ENCODE measurements at places on chromosomes 11 and 22.
A peak's percentile ranks its signal among the peaks of the same experiment; 100 is the strongest.

DNA sequence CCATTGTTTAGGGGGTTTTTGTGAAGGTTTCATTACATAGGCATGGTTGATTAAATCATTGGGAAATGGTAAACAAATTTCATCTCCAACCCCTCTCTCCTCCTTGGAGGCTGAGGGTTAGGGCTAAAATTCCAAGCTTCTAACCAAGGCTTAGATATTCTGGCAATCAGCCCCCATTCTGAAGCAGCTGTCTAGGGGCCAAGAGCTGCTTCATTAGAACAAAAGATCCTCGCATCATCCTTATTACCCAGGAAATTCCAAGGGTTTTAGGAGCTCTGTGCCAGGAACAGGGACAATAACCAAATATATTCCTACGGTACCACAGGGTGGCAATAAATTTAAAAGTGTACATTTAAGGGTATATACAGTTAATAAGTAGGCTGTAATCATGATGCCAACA lies 22.5 kb upstream of the EED start:
- H3K4me1 ChIP-seq, result peaks cover 10% of the 10 kb centered on the region
- H3K27me3 ChIP-seq, result no peaks in the 10 kb centered on the region
- no peaks in the 10 kb centered on the region for H3K36me3 ChIP-seq
- no peak overlapping the region for H3K27ac ChIP-seq
- no peak for DNase-seq

DNA sequence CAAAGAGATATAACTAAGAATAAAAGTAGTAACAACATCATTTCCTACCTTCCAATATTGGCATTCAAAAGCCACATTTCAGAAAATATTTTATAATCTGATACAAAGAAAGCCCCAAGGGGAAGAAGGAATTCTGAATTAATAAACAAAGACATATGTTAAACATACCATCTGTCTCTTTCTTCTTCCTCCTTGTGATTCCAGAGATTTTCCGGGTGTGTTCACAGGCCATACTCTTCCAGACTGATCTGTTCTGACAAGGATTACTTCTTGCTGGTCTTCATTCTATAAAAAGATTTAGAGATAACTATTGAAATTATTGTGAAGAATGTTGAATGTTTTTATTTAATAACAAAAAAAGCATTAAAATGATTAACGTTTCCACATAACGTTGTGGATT lies 65.0 kb downstream of the CWF19L2 start:
- no peaks in the 10 kb centered on the region for H3K36me3 ChIP-seq
- no peak overlapping the region for H3K27ac ChIP-seq
- no peak overlapping the region for H3K4me3 ChIP-seq
- H3K4me1 ChIP-seq, result no peaks in the 10 kb centered on the region
- no peaks in the 10 kb centered on the region for H3K27me3 ChIP-seq

DNA sequence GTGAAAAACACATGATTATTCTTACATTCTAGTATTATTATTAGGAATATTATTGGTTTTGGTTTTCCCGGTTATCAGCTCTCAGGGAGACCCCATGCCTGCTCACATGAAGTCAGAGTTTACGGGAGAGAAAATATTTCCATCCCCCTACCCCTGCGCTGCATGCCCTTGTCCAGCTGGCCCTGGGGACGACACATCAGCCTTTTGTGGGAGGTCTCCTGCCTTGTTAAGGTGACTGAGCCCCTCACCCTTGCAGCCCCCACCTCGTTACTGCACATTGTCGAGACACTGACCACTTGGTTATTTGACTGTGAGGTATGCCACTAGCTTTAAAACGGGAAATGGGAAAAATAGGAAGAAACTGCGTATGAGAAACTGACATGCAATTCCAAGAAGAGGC lies 63.0 kb downstream of the PARVG start:
- no peak overlapping the region for H3K27ac ChIP-seq
- no peak overlapping the region for H3K4me3 ChIP-seq
- no peaks in the 10 kb centered on the region for H3K36me3 ChIP-seq
- H3K4me1 ChIP-seq, result no peaks in the 10 kb centered on the region
- DNase-seq, result no peak

DNA sequence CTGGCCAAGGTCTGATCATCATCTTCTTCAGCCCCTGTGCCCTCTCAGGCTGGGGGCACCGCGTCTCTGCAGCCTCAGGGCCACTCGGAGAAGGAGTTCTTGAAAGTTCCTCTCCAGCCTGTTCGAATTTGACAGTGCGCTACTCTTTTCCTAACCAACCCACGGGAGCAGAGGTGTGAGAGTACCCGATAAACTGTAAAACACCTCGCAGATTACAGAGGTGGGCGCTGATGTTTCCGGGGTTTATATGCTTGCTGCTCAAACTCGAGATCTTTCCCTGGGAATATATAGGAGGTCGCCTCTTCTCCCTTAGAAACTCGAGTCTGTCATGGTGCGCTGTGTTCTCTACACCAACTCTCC lies 515 bp downstream of the CTR9 start:
- no peaks in the 10 kb centered on the region for H3K27me3 ChIP-seq
- peak overlapping the region; percentile 94 for H3K27ac ChIP-seq
- no peaks in the 10 kb centered on the region for H3K4me1 ChIP-seq
- H3K36me3 ChIP-seq, result no peaks in the 10 kb centered on the region
- no peak for DNase-seq

DNA sequence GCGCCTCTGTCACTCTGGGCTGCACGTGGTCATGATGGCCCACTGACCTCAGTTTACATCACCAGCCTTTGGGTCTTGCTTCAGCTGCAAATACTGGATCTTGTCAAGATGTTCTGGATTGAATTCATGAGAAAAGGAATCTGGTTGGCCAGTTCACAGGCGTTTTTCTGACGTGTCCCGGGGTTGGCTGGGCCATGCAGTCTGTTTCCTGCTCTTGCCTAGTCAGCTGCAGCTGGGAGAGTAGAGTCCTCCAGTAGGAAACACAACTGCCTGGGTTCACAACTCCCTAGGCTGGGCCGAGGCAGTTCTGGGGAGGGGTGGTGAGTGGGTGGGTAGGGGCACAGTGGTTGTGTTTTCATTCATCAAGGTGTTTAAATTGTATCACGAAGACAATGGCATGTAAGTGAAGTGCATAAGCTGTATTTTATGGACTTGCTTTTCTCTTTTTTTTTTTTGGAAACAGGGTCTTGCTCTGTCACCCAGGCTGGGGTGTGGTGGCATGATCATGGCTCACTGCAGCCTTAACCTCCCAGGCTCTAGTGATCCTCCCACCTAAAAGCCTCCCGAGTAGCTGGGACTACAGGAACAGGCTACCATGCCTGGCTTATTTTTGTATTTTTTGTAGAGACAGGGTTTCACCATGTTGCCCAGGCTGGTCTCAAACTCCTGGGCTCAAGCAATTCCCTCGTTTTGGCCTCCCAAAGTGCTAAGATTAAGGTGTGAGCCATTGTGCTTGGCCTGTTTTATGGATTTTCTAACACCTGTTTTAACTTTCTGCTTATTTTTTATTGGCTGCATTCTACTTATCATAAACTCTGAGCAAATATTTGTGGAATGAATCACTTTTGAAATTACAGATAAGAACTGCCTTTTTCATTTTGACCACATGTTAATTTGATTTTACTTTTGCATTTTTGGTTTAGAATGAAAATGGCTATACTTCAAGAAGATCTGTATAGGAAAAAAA lies 54.0 kb upstream of the PITPNB start:
- H3K4me3 ChIP-seq, result no peak overlapping the region
- DNase-seq, result no peak
- no peaks in the 10 kb centered on the region for H3K36me3 ChIP-seq
- no peaks in the 10 kb centered on the region for H3K27me3 ChIP-seq
- H3K4me1 ChIP-seq, result no peaks in the 10 kb centered on the region

DNA sequence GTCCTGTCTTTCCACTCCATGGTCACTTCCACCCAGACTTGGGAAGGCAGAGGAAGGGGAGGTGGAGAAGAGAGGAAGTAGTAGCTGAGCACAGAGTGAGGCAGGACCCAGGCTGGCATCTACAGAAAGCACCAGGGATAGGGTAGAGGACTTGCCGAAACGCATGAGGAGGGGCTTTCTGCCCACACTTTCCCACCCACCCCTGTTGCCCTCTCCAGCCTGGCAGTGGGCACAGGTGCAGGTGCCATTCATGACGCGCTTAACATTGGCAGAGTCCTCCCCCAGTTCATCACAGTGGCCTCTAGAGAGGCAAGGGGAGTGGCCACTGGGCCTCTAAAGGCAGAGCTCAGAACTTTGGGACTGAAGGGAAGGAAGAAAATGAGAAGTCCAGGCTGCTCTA lies 81.9 kb downstream of the FEZ1 start:
- H3K27ac ChIP-seq, result no peak overlapping the region
- no peak for DNase-seq
- no peaks in the 10 kb centered on the region for H3K36me3 ChIP-seq
- no peaks in the 10 kb centered on the region for H3K4me1 ChIP-seq
- no peak overlapping the region for H3K4me3 ChIP-seq
- H3K27me3 ChIP-seq, result no peaks in the 10 kb centered on the region

- H3K27ac ChIP-seq, result no peak overlapping the region
- no peak overlapping the region for H3K4me3 ChIP-seq
- H3K27me3 ChIP-seq, result no peaks in the 10 kb centered on the region
- peaks cover 19% of the 10 kb centered on the region for H3K36me3 ChIP-seq
- no peak for DNase-seq
Measured at GRCh38 chr11:7635137-7635536, 38.2 kb downstream of the CYB5R2 start.

GRCh38 chr22:45952151-45952550 lies 24.8 kb downstream of the WNT7B start:
- H3K4me3 ChIP-seq, result no peak overlapping the region
- DNase-seq, result no peak
- peaks cover 7% of the 10 kb centered on the region for H3K36me3 ChIP-seq
- no peaks in the 10 kb centered on the region for H3K27me3 ChIP-seq
- H3K4me1 ChIP-seq, result peaks cover 36% of the 10 kb centered on the region

- no peak overlapping the region for H3K4me3 ChIP-seq
- DNase-seq, result no peak
Measured at GRCh38 chr11:130937051-130937450, 20.8 kb upstream of the SNX19 start.

DNA sequence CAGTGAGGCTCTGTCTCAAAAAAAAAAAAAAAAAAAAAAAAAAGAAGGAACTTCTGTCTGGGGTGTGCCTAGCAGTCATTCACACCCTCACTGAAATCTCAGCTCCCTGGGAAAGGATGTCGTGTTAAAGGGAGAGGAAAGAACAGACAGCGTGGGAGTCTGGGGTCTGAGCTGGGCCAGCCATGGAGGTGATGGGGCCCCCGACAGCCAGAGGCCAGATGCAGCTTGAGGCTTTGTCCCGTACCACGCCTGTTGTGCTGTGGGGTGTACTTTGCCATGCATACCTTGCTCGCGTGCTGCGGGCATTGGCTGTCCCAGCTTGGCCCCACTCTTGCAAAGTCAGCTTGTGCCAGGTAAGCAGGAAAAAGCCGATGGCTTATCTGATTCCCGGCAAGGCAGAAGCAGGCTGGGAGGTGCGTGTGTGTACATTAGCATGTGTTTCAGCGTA lies 4.6 kb downstream of the SYT12 start:
- no peak for DNase-seq
- peaks cover 2% of the 10 kb centered on the region for H3K27me3 ChIP-seq
- no peaks in the 10 kb centered on the region for H3K36me3 ChIP-seq
- peaks cover 45% of the 10 kb centered on the region for H3K4me1 ChIP-seq
- no peak overlapping the region for H3K27ac ChIP-seq

GRCh38 chr11:124934862-124935547 lies 842 bp downstream of the HEPACAM start:
- H3K4me1 ChIP-seq, result no peaks in the 10 kb centered on the region
- H3K4me3 ChIP-seq, result no peak overlapping the region
- H3K27ac ChIP-seq, result no peak overlapping the region
- no peak for DNase-seq
- H3K36me3 ChIP-seq, result no peaks in the 10 kb centered on the region

DNA sequence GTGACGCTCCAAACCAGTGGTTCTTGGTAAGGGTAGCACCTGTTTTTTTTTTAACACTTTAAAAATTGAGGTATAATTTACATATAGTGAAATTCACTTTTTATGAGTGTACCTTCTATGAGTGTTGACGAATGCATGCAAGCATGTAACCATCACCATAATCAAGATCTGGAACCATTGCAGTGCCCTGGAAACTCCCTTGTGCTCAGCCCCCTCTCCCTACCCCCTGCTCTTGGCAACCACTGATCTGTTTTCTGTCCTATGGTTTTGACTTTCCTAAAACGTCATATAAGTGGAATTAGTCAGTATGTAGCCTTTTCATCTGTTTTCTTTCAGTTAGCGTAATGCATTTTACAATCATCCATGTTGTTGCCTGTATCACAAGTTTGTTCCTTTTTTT lies 212.2 kb downstream of the GRIK4 start:
- peaks cover 6% of the 10 kb centered on the region for H3K4me1 ChIP-seq
- H3K4me3 ChIP-seq, result no peak overlapping the region
- H3K27me3 ChIP-seq, result peaks cover 17% of the 10 kb centered on the region

- DNase-seq, result no peak
- H3K4me3 ChIP-seq, result no peak overlapping the region
- H3K27me3 ChIP-seq, result no peaks in the 10 kb centered on the region
- peaks cover 19% of the 10 kb centered on the region for H3K4me1 ChIP-seq
- H3K27ac ChIP-seq, result peak overlapping the region; percentile 7
Measured at GRCh38 chr22:25627271-25627852, 62.9 kb downstream of the GRK3 start.

- no peak overlapping the region for H3K27ac ChIP-seq
- H3K4me1 ChIP-seq, result no peaks in the 10 kb centered on the region
- no peaks in the 10 kb centered on the region for H3K27me3 ChIP-seq
- H3K36me3 ChIP-seq, result no peaks in the 10 kb centered on the region
- H3K4me3 ChIP-seq, result no peak overlapping the region
Measured at GRCh38 chr11:48022445-48022844, 42.1 kb downstream of the PTPRJ start.

DNA sequence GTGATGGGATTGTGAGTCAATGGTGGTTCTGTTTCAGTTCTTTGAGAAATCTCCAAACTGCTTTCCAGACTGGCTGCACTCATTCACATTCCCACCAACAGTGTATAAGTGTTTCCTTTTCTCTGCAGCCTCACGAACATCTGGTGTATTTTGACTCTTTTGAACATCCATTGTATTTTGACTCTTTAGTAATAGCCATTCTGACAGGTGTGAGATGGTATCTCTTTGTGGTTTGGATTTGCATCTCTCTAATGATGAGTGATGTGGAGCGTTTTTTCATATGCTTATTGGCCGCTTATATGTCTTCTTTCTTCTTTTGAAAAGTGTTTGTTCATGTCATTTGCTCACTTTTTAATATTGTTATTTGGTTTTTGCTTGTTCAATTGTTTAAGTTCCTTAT lies 19.4 kb downstream of the NELL1 start:
- no peak overlapping the region for H3K4me3 ChIP-seq
- H3K4me1 ChIP-seq, result no peaks in the 10 kb centered on the region
- no peak for DNase-seq
- H3K27me3 ChIP-seq, result no peaks in the 10 kb centered on the region
- H3K36me3 ChIP-seq, result no peaks in the 10 kb centered on the region
- no peak overlapping the region for H3K27ac ChIP-seq
